Gastroesophageal sphincter (tissue), 4 donors: ENCODE measurements at places on chromosomes 11 and 22.

GRCh38 chr22:48797731-48798130, 1029.9 kb downstream of the BRD1 start:
- no peak for ATAC-seq

- ATAC-seq = no peak
Measured at GRCh38 chr22:29483254-29483653, 3.2 kb downstream of the NEFH start.

DNA sequence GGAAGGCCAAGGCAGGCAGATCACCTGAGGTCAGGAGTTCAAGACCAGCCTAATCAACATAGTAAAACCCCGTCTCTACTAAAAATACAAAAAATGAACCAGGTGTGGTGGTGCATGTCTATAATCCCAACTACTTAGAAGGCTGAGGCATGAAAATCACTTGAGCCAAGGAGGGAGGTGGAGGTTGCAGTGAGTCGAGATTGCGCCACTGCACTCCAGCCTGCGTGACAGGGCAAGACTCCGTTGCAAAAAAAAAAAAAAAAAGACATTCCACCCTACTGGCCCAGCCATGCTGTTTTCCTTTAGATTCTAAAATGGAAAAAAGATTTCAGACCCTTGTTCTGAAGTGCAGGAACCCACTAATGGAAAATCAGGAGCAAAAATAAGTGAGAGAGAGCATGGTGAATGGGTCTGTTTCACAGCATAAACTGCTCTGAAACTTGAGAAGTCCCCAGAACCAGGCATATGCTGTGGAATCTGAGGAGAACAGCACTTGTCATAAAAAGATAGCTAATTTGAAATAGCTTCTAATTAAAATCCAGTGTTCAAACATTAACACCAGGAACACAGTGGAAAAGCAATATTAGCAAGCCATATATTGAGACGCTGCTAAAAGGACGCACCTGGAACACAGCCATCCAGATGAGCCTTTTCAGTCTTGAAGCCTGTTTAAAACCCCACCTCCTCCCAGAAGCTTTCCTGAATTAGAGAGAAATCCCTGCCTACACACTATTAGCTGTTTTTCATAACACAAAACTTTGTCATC, 66.3 kb upstream of the CHRM4 start:
- ATAC-seq = no peak

- ATAC-seq = no peak
Measured at GRCh38 chr11:13891911-13892310, 70.6 kb upstream of the SPON1 start.

GRCh38 chr11:62702246-62702645, 5.0 kb downstream of the BSCL2 start:
- ATAC-seq = no peak

DNA sequence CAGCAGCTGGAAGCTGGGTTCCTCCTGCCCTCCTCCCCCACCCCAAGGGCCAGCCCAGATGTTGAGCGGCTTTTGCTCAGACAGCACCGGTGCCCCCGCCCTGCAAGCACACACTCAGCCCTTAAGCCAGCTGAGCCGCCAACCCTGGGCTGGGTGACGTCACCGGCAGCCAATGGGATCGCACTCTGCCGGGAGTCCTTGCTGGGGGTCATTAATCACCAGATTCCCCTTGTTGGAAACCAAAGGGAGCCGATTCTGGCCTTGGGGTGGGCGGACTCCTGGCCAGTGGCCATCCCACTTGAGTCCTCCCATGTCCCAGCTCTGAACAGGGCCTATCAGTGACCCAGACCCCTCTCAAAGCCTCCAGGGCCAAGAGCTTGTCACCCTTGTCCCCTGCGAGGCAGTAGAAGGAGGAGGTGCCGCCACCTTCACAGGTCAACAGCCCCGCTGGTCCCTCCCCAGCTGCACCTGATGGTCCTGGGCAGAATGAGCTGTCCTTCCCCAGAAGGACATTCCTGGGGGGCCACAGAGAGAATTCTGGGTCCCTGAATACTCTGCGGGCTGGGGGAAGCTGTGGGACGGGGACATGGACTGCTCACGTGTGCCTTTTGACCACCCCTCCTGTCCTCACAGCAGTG, 7.4 kb downstream of the DUSP8 start:
- ATAC-seq = peak; percentile 55

- no peak for ATAC-seq
Measured at GRCh38 chr11:64869571-64870175, 8.7 kb downstream of the EHD1 start.

GRCh38 chr22:30253205-30253852, 6.8 kb upstream of the LIF start:
- ATAC-seq = peak; percentile 22

- no peak for ATAC-seq
Measured at GRCh38 chr11:204587-205109, 2.6 kb downstream of the BET1L start.

GRCh38 chr11:124837491-124837856, 27.8 kb upstream of the ROBO3 start:
- peak; percentile 50 for ATAC-seq

DNA sequence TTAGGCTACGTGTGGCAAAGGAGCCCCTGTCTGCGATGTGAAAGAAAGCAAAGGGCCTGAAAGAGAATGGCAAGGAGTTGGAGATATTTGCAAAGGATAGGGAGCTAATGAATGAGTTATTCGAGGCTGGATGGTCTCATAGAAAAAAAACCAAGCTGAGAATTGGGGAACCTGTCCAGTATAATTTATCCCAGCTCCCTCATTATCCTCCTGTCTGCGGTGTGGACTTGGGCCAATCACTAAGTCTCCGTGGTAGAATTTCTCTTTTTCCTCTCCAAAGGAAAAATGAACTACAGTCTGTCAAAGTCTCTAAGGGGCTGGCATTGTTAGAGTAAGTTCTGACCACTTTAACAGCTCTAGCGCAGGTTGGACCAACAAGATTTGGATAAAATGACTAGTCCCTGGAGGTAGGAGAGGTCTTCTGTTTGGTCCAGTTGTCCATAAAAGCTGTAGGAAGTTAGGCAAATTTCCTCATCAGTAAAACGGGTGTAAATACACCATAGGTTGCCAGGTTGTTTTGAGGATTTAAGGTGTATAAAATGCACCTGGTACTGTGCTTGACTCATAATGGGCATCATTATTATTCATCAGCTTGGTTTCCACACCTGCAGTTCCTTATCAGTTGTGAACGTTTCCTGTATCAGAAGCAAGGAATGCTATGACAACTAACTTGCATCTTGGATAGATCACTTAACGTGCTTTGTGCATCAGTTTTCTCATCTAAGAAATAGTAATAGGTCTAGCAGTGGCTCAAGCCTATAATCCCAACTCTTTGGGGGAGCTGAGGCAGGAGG, 10.3 kb upstream of the CDON start:
- ATAC-seq = no peak

DNA sequence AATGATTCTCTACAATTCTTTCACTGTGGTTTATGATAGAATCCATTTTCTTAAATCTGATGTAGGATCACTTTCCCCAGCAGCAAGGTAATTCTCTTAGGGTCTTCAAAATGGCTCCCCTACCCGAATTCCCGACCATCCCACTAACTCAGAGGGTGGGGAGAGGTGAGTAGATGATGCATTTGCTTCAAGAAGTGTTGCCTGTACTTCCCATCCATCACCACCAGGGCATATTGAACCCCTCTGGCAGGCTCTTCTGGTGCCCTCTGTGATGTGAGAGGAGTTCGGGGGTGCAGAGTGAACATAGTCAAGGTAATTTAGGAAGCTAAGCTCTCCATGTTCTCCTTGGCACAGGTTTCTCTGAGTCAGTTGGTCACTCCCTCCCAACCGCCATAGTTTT, 52.3 kb downstream of the ZNRF3 start:
- ATAC-seq = no peak

GRCh38 chr11:115385226-115385625, 119.0 kb downstream of the CADM1 start:
- no peak for ATAC-seq

- no peak for ATAC-seq
Measured at GRCh38 chr11:117475716-117476530, 148.3 kb downstream of the CEP164 start.

DNA sequence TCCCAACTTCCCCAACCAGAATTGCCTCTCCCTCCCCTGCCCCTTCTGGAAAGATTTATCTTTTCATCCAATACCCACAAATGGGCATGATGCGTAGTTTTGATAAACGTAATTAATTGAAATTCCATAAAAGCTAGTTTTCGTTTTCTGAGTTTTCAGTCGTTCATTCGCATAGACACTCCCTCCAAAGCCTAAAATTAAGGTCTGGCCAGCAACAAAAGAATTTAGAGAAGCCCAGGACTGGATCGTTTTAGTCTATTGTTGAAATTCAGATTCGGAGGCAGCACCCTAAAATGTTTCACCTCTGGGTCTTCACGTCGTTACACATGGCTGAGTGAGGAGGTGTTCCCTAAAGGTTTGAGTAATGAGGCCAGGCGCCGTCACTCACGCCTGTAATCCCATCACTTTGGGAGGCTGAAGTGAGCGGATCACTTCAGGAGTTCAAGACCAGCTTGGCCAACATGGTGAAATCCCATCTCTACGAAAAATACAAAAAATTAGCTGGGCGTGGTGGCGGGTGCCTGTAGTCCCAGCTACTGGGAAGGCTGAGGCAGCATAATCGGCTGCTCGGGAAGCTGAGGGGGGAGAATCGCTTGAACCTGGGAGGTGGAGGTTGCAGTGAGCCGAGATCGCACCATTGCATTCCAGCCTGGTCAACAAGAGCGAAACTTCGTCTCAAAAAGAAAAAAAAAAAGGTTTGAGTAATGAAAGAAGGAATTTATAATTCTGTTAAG, 589 bp upstream of the NDUFC2 start:
- ATAC-seq = peak; percentile 31

- no peak for ATAC-seq
Measured at GRCh38 chr11:68687986-68688385, 3.6 kb downstream of the GAL start.

DNA sequence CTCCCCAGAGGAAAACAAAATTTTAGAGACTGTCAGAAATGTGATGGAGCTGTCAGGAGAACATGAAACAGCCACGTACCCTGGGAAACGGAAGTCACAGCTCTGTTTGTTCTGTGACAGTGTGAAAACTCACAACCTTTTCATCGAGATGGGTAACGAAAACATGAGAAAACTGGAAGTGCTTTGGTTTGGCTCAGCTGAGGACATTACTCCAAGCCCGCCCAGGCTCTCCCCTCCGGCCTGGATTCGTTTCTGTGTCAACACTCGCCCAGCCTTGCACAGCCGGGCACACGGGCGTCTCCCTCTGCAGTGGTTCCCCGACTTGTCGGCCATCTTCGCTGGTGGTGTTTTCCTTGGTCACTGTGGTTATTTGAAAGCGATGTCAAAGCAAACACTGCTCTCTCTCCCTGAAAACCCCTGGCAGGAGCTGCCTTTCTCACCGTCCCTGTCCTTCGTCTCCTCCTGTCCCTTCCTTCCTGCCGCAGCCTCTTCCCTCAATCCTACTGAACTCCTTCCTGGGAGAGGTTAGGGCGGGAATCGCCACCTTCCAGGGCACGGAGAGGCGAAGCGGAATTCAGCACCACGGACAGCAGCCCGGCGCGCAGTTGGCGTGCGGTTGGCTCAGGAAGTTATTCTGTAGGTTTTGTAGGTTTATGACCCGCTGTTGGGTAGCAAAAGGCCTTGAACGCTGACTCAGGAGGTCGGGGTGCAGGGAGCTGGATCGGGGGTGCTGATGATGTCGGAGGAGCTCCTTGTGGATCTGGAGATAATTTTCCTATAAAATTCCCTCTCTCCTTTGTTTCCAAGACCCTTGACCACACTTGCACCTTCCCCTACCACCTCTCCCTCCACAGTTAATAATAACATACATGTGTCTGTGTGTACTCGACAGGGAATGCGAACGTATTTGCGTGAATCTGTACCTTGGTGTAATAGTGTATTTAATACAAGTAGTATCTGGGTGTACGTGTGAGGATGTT, 13.1 kb upstream of the RPS19BP1 start:
- no peak for ATAC-seq

- ATAC-seq = no peak
Measured at GRCh38 chr22:49166746-49167145, 660.9 kb downstream of the BRD1 start.

GRCh38 chr22:39528681-39529486, 3.7 kb downstream of the RPS19BP1 start:
- peak; percentile 53 for ATAC-seq
